ENCODE measurements at places on chromosomes 11 and 22.

DNA sequence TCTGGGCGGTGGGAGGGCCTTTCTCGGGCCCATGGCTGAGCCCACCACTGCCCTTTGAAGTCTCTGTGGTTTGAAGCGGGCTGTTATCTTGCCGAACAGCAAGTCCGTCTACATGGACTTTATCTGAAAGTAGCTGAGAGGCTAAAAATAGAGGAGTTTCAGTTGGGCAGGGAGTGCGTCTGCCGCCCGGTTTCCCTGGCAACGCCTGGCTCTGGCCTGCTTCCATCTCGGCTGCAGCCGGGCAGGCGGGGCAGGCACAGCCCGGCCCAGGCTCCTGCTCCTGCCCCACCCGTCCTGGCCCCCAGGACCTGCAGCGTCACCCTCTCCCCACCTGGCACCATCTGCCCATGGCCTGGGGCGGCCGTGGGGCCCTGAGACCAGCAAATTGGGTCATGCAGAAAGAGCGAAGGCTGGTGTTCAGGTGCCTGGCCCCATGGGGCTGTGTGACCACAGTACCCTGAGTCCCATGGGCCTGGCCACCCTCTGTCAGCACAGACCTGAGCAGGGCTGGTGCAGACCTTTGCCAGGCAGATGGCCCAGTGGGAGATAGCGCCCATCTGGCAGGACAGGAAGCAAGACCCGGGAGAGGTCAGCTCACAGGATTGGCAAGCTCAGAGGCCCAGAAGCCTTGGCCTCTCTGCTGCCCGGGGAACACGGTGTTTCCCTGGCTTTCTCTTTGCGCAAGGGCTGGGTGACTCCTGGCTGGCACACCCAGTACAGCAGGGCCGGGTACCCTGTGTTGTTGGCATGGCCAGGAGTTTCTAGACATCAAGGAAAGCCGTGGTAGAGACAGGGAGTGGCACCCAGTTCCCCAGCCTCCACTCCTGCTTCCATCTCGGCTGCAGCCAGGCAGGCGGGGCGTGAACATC, 79.1 kb upstream of the KCNQ1OT1 start:
- DNase-seq: peak; percentile 88

- DNase-seq: no peak
Observed at GRCh38 chr11:17550450-17551346, 3.6 kb downstream of the OTOG start.

DNA sequence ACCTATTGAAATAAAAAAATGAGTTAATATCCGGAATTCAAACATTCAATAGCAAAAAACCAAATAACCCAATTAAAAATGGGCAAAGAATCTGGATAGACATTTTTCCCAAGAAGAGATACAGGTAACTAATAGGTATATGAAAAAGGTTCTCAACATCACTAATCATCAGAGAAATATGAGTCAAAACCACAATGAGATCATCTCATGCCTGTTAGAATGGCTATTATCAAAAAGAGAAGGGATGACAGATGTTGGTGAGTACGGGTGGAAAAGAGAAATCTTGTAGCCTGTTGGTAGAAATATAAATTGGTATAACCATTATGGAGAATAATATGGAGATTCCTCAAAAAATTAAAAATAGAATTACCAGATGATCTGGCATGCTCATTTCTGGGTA, 26.9 kb upstream of the OR6M1 start:
- DNase-seq: no peak

DNA sequence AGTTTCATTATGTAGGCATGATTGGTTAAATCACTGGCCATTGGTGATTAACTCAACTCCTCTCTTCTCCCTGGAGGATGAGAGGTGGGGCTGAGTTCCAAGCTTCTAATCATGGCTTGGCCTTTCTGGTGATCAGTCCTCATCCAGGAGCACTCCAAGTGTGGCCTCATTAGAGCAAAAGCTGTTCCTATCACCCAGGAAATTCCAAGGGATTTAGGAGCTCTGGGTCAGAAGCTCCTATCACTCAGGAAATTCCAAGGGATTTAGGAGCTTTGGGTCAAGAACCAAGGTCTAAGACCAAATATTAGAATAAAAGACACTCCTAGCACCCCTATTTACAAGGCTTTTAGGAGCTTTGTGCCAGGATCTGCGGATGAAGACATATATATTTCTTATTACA, 168.0 kb upstream of the BDNF start:
- DNase-seq: no peak

DNA sequence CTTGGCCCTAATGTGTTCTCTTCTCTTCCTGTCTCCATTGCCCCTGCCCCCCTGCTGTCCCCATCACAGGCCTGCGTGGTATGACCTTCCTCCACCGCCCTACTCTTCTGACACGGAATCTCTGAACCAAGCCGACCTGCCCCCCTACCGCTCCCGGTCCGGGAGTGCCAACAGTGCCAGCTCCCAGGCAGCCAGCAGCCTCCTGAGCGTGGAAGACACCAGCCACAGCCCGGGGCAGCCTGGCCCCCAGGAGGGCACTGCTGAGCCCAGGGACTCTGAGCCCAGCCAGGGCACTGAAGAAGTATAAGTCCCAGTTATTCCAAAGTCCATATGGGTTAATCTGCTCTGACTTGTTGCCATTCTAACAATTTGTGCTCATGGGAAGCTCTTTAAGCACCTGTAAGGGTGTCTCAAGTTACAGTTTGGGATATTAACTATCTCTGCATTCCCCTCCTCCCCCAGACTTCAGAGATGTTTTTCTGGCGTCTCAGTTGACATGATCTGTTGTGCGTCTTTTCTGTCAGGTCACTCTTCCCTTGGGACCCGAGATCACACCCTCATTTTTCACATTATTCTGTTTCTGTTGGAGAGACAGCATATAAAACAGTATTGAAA, 60.0 kb downstream of the COMMD9 start:
- DNase-seq: no peak

DNA sequence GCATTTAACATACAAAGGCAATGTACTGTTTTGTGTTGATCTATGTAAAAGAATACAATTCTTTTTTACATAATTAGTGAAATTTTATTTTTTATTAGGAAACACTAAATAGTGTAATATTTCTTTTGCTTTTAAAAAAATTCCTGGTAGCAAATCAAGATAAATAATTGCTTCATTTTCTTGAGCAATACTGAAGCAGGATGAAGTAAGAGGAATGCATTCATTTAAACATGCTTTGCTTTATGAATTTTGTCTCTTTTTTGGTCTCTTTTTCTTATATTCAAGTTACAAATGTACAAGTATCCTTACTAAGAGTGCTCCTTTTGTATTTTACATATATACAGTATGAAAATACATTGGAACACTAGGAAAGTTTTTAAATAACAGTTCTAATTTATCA, 144.4 kb upstream of the TEAD1 start:
- DNase-seq: no peak

DNA sequence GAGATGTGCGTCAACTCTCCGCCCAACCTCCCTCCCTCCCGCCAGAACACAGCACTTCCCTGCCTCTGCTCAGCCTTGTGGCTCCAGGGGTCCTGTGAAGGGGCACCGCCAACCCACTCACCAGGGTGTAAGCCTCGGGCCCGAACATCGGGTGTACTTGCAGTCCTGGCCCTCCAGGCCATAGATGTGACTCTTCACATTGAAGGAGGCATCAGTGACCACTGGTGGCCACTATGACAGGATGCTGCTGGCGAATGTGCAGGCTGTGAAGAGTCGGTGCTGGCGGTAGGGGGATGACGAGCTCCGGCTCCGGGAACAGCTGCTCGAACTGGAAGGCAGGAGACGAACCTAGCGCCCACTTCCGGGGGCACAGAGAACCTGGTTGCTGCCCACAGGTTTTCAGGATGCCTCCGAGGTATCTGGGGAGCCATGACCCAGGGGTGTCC, 97.4 kb downstream of the MED15 start:
- DNase-seq: no peak

GRCh38 chr22:36795633-36796032, 19.7 kb upstream of the IFT27 start:
- DNase-seq: no peak

GRCh38 chr11:95262994-95263765, 32.2 kb upstream of the SESN3 start:
- DNase-seq: peak; percentile 60

GRCh38 chr22:22955866-22956535, 68.4 kb downstream of the IGLL5 start:
- DNase-seq: peak; percentile 54

GRCh38 chr11:111719379-111719778, 46.8 kb downstream of the PPP2R1B start:
- no peak for DNase-seq

- DNase-seq: no peak
Observed at GRCh38 chr11:110512026-110512425, 82.3 kb downstream of the FDX1 start.

DNA sequence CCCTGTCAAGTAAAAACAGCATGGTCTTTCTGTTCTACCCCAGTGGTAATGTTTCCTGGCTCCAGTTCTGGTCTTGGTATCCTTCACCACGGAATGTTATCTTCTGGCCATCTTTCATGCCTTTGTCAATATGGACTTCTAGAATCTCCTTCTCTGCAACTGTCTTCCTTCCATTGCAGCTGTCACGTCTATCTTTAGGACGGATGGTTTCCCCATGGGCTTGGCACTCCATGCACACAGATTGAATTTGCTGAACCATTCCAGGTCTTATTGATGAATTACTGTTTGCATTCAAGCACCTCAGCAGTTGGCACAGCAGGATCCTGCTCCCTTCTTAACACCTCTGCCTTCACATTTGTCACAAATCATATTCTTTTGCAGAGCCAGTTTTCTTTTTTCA, 44.9 kb upstream of the SLC25A18 start:
- no peak for DNase-seq

- DNase-seq: no peak
Observed at GRCh38 chr11:85718991-85719807, 33.2 kb upstream of the CCDC89 start.

DNA sequence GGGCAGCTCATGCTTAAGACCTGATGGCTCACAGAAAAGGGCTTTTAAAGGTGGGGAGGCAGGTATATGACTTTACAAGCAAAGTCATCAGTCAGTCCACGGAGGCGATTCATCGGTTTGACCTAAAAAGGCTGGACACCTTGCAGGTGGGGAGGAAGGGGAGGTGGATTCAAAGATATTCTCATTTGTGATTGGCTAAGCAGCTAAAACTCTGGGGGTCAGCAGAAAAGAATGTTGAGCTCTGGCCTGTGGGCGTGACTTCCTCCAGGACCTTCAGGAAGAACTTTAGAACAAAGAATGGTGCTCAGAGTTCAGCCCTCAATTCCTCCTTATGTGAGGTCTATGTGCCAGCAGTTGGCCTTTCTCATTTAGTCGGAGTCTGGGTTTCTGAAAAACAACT, 78.3 kb upstream of the LMO1 start:
- DNase-seq: no peak

DNA sequence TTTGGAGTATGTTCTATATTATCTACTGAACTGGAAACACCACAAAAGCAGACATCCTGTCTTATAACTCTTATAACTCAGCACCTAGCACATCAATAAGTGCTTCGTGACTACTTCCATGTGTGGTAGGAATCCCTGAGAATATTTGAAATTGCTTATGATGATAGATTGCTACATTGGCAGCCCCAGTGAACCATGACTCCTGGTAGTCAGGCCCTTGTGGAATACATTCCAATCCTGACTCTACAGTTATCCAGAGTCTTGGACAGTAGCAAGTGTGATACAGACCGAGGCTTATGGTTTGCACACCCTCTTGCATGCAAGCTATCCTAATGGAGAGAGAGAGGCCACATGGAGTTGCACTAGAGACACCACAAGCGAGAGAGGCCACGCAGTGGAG, 59.5 kb upstream of the PHF21A start:
- no peak for DNase-seq
